ENCODE measurements at places on chromosomes 2 and 18.

GRCh38 chr2:144730711-144731110 is 210.8 kb upstream of the ZEB2 start:
- DNase-seq: no peak

- no peak for DNase-seq
Observed at GRCh38 chr2:70498054-70498453, 55.6 kb downstream of the TGFA start.

DNA sequence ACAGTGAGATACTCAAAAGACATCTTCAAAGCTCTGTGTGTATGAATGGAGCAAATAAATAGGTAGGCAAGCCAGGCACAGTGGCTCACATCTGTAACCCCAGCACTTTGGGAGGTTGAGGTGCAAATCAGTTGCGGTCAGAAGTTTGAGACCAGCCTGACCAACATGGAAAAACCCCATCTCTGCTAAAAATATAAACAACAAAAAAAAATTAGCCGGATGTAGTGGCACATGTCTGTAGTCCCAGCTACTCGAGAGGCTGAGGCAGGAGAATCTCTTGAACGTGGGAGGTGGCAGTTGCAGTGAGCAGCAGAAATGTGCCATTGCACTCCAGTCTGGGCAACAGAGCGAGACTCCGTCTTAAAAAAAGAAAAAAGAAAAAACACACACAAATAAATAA is 945.1 kb upstream of the PIK3C3 start:
- no peak for DNase-seq

DNA sequence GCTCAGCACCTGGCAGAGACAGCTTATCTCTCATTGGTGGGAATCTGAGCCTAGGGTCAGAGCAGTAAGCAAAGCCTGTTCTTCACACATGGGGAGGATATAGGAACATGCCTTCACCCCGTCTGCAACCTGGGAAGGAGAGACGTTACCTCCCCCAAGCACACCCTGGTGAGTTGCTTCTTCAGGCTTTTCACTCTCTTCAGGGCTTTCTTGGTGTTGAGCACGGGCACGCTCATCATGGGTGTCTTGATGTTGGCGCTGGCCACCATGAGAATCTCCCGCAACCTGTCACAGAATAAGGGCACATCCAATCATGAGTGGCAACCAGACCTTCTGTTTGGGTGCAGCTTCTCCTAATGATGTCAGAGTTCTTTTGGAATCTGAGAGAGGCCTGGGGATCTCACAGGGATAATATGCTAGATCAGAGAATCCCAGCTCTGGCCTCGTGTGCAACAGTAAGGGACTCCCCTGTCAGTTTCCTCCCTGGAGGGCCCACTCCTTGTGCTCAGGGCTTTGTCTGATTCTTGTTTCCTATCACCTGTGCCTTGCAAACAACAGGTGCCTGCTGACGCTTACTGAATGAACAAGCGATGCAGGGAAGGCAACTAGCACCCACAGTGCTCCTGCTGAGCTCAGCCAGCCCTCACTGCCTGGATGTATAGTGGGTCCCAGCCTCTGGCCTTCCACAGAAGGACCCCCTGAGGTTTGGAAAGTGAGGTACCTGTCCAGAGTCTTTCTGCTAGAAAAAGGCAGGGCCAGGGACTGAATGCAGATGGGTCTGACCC is 66.3 kb downstream of the POLR1A start:
- no peak for DNase-seq

- DNase-seq: no peak
Observed at GRCh38 chr2:231277962-231278361, 79.5 kb downstream of the ARMC9 start.

All from myocyte (in vitro differentiated cells).